ENCODE measurements at places on chromosomes 4 and X. TPM values are rescaled to one million over a fixed set of nuclear protein-coding genes. Genes with fewer than 3 reads are reported as not detected.

- peaks cover 4% of the 10 kb centered on the region for H3K27me3 ChIP-seq
- 0 out of 2 replicates have a peak, but pooled peaks cover 8% of the 10 kb centered on the region for H3K36me3 ChIP-seq
- no peak for DNase-seq
- no peak overlapping the region for H3K4me3 ChIP-seq
- H3K27ac ChIP-seq: no peak overlapping the region
These were observed 116.6 kb downstream of the CPZ start for GRCh38 chr4:8709050-8709728.

- H3K4me1 ChIP-seq: no peaks in the 10 kb centered on the region
- H3K36me3 ChIP-seq: peaks cover 12% of the 10 kb centered on the region
- no peak overlapping the region for H3K4me3 ChIP-seq
- no peak for DNase-seq
These were observed 125.8 kb downstream of the HMX1 start for GRCh38 chr4:8745826-8746225.

Gene TLR8
- not detected for total RNA-seq

GRCh38 chr4:45294464-45294863 lies 568.1 kb upstream of the GNPDA2 start:
- H3K4me3 ChIP-seq: no peak overlapping the region
- H3K27ac ChIP-seq: no peak overlapping the region
- H3K36me3 ChIP-seq: peaks cover 4% of the 10 kb centered on the region

DNA sequence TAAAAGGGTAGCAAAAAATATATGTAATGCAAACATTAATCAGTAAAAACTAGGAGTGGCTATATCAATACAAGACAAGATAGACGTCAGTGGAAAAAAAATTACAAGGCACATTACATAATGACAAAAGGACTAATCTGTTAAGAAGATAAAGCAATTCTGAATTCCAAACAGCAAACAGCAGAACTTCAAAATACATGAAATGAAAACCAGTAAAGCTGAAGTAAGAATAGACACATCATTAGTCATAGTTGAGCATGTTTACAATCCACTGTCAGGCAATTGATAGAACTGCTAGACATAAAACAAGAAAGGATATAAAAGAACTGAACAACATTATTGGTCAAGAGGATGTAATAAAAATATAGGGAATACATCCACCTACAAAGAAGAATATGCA lies 12.2 kb downstream of the SULT1B1 start:
- no peaks in the 10 kb centered on the region for H3K27me3 ChIP-seq
- H3K4me3 ChIP-seq: no peak overlapping the region
- H3K4me1 ChIP-seq: no peaks in the 10 kb centered on the region

DNA sequence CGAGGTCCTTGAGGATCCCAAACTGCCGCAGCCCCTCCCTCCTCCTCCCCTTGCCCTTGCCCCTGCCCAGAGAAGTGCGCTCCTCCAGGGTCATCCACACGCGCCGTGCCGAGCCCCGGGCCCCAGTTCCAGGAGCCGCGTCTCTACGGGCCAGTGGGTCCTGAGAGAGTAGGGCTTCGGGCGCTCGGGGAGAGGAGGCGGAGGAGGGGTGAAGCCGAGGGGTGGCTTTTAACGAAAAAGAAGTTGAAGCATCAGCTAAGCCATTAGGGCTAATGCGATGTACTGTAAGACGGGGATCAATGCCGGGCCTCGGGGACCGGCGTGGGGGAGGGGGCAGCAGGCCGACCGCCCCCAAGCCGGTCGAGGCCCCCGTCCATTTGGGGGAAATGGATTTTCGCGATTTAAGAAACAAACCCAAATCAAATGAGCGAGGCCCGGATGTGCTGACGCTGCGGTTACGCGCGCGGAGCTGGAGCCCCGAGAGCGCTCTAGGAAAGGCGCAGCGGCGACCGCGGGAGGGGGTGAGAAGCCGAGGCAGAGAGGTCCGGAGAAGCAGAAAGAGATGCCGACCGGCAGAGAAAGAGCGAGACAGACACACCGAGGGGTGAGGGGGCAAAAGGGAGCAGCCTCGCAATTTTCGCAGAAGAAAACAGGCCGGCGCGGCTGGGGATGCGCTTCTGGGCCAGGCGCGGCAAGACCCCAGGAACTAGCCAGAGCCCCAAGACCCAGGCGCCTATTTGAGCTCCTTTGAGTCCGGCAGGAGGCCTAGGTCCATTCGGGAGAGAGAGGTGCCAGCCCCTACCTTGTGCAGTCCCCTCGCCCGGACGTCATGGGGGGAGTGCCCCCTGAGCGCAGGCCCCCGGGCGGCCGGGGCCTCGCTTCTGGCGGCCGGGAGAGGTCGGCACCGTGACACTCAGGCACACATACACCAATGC lies 13.6 kb downstream of the HMX1 start:
- no peak overlapping the region for H3K4me3 ChIP-seq
- H3K27me3 ChIP-seq: peaks cover 53% of the 10 kb centered on the region
- no peak overlapping the region for H3K27ac ChIP-seq
